ENCODE measurements at places on chromosomes 3 and 15.

DNA sequence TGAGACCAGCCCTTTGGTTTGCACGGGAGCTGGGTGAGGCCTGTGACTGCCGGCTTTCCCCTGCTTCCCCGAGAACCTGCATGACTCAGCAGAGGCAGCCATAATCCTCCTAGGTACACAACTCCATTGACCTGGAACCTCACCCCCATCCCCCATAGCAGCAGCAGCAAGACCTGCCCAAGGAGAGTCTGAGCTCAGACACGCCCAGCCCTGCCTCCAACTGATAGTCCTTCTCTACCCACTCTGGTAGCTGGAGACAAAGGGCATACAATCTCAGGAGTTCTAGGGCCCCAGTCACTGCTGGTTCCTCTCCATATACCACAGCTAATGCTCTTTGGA, 141.0 kb upstream of the ARHGEF26 start:
- DNase-seq: peak; percentile 34

GRCh38 chr3:186213946-186214345, 105.1 kb upstream of the ETV5 start:
- DNase-seq: peak; percentile 28

GRCh38 chr15:73918784-73919183, 7.5 kb upstream of the LOXL1 start:
- DNase-seq: no peak

DNA sequence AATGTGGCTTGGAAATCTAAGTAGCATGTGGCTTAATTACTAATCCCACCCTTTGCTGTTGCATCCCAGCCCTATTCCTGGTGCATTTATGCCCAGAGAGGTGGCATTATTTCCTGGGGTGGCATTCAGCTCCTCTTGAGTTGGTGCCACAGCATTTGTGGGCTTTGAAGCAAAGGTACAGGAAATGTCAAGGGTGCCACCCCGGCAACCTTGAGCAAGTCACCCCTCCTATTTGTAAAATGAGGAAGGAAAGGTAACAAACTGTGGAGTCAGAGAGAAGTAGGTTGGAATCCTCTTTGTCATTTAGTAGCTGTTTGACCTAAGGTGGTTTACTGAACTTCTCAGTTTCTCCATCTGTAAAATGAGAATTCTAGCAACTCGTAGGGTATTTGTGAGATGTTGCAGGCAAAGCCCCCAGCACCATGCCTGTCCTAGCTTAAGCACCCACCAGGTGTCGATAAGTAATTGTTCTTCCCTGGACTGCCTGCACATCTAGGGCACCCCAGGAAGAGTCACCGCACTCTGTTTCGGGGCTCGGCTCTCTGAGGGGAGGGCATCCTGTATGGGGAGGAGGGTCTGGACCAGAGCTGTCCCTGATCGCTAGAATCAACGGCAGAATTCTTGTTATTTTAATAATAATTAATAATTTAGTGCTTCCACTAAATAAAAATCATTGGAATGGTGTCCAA, 17.1 kb downstream of the ISG20 start:
- DNase-seq: no peak

DNA sequence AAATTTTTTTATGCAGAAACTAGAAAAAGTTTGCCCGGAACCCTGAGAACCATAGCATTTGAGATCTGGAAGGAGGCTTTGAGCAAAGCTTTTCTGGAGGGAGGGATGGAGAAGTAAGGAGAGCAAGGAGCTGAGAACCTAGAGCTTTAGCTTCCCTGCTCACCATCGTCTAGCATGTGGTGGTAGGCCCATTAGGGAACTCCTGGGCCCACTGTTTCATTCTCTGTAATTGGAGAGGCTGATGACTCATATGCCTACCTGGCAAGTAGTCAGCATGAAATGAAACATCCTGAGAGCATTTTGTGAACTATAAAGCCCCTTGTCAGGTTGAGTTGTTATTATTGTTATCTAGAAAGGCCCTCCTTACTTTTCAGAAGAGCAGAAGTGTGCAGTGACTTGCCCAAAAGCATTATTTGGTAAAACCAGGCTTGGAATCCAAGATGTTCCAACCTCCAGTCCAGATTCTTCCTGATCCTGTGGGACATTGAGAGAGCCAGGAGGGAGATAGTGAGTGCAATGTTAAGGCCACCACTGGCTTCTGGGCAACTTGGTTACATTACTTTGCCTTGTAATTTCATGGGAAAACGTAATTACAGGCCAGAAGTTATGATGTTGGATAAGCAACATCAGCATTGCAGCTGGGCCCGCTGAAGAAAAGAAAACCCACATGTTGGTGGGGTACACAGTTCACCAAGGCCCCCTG, 104.5 kb upstream of the BFSP2 start:
- no peak for DNase-seq

DNA sequence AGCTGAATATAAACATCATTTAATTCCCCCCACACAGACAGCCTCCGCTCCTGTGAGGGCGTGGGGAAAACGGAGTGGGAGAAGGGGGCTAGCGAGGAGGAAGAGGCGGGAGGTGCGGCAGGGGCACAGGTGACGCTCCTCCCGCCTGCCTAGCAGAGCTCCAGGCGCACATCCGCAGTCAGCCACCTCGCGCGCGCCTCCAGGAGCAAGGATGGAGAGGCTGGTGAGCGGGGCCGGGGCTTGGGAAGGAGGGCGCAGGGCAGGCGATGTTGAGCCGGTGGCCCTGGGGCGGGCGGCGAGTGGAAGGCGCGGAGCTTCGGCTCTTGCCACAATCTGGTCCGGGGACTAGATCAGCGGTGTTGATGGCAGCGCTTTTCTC, at the start of gene CD200:
Gene CD200 (plus strand): TSS at position 155 of the 379 bp plus-strand sequence. CDS start 57 bp downstream, at position 212.
- no peak for DNase-seq

DNA sequence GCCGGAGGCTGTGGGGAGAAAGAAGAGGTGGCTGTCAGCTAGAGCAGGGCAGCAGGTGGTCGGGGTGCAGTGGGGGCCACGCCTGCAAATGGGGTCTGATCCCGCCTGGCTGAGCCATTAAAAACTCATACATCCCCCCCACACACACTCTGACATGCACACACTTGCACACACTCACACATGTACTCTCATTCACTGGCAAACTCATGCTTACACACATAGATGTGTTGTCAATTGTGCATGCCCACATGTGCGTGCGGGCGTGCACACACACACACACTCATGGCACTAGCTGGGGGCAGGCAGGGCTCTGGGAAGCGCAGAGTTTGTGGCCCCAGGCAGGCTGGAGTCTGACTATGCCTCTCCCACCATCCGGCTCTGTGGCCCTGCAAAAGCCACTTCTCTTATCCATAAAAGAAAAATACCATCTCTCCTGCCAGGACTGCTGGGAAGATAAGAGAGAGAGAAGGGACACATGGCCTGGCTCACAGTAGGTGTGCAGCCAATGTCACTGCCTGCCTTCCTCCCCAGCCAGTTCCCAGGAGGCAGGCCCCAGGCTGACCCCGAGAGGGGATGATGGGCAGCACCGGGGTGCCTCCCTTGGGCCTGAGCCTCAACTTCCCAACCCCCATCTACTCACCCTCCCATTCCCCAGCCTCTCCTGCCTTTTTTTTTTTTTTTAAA, 163.5 kb upstream of the LINGO1 start:
- DNase-seq: no peak

DNA sequence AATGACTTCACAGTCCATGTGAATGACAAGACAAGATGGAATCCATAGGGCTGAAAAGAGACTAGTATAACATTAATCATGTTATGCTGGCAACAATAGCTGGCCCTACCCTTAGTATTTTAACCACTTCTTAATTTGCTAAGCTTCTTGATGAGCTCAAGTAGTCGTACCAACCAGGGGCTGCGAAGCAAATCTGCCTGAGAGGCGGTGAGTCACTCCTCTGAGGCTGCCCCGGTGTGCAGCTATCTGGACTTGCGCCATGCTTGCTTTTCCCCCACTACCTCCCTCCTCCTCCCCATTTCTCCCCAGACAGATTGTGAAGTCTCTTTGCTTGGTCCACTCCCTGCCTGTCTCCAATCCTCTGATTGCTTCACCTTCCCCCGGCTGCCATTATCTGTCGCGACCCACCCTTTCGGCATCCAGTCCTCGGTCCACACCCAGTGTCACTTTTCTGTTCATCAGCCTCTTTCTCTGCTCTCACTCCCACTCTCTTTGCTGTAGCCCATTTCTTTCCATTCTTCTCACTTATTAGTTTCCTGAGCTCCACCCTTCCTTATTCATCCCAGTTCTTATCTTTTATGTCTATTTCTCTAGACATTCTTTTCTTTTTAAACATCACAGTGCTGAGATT, 42.7 kb downstream of the DUT start:
- peak; percentile 62 for DNase-seq

DNA sequence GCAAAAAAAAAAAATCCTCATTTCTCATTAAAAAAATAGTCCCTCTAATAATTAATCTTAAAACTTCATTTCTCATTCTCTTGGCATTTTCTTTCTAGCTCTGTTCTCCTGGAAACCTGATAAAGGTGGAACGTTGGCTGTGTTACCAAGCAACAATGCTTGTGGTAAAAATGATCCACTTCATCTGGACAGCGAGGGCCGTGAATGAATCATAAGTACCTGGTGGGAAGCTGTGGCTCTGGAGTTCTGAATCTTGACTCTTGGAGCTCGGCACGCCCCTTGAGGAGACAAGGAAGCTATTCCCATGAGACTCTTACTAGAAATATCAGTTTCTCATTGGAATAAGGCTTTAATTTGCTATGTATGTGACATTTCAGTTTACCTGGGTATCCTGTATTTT, 32.5 kb downstream of the BCL2L10 start:
- peak; percentile 89 for DNase-seq

- DNase-seq: no peak
Observed at GRCh38 chr3:101281521-101282030, 38.8 kb downstream of the IMPG2 start.

DNA sequence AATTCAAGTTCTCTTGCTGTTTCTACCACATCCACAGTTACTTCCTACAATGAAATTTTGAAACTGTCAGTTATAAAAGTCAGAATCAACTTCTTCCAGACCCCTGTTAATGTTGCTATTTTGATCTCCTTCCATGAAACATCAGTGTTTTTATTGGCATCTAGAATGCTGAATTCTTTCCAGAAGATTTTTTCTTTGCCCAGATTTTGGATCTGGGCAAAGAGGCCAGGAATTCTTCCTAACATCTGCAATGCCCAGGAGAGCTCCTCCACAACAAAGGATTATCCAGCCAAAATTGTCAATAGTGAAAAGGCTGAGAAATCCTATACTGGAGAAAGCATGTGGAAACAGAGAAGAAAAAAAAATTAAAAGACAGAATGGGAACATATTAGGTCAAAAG, 75.5 kb downstream of the SERPINI1 start:
- DNase-seq: no peak

GRCh38 chr3:13688034-13688433, 139.1 kb downstream of the FBLN2 start:
- DNase-seq: no peak

GRCh38 chr15:51830276-51830806, 888 bp downstream of the TMOD3 start:
- no peak for DNase-seq

DNA sequence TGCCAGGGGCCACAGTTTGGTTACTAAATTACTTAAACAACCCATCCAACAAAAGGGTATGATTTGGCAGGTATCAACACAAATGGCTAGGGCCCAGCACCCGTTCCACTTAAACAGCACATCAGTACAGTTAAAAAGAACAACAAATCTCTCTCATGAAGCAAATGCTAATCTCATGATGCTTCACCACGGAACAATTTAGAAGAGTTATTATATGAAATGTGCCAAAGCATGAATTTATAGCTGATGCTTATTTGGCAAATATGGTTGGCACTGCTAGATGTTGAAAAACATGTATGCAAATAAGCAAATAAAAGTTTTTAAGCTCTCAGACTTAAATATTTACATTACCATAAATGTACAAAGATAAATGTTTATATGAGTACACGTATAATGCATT, 2.3 kb downstream of the PEAK1 start:
- DNase-seq: no peak

- DNase-seq: no peak
Observed at GRCh38 chr15:25596644-25597562, 158.1 kb upstream of the UBE3A start.

DNA sequence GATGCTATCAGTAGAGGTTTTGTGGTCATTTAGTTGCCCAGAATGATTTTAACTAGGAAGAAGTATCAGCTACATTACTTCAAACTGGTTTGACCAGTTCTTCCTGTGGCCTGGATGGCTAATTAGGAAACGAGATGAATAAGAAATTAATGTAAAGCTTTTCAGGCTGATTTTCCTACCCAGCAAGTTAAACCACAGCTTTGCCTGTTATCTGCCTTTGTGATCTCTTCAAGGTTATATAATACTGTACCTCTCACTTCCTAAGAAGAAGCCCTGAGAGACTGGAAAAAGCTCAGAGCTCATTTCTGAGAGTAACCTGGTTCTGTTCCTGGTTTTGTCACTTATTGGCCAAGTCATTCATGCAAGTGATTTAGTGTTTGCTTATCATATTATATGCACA, 782.2 kb upstream of the GOLIM4 start:
- DNase-seq: no peak

DNA sequence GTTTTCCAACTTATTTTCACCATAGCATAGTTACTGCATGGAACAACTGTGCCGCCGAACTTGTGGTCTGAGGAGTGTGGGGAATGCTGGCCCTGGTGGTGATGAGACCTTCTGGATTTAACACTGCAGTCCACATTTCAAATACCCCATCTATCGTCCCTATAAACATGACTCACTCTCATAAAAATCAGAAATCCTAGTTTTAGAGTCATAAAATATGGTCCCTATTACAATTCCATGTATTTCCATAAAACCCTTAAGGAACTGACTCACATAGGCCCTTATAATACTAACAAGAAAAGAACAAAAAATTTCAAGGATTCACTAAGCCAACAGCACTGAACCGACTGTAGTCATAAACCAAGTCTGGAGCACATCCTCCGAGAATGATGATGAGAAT, 147.2 kb downstream of the FOXP1 start:
- no peak for DNase-seq

GRCh38 chr3:74532446-74532845, 82.0 kb downstream of the CNTN3 start:
- no peak for DNase-seq
